GM23248 (cell line): ENCODE measurements at places on chromosomes 2 and 18. TPM values are rescaled to one million over a fixed set of nuclear protein-coding genes. Genes with fewer than 3 reads are reported as not detected.

The IL36A gene
- not detected in 2 replicates for total RNA-seq

The ALLC gene
- not detected in 2 replicates for total RNA-seq

The MEP1B gene
- not detected in 2 replicates for total RNA-seq

The ABCG8 gene
- total RNA-seq = not detected in 2 replicates

The ASAP2 gene
- 49.6 and 54.1 TPM in 2 replicates for total RNA-seq

The NLRC4 gene
- total RNA-seq = not detected in 2 replicates

The ST8SIA3 gene
- total RNA-seq = not detected in 2 replicates

The PRSS56 gene
- not detected in 2 replicates for total RNA-seq

The AGXT gene
- total RNA-seq = not detected in 2 replicates

The IGFBP5 gene
- total RNA-seq = 117 TPM in 2 replicates

The DOK1 gene
- total RNA-seq = 32.2 and 40.3 TPM in 2 replicates

The STPG4 gene
- total RNA-seq = not detected in 2 replicates

DNA sequence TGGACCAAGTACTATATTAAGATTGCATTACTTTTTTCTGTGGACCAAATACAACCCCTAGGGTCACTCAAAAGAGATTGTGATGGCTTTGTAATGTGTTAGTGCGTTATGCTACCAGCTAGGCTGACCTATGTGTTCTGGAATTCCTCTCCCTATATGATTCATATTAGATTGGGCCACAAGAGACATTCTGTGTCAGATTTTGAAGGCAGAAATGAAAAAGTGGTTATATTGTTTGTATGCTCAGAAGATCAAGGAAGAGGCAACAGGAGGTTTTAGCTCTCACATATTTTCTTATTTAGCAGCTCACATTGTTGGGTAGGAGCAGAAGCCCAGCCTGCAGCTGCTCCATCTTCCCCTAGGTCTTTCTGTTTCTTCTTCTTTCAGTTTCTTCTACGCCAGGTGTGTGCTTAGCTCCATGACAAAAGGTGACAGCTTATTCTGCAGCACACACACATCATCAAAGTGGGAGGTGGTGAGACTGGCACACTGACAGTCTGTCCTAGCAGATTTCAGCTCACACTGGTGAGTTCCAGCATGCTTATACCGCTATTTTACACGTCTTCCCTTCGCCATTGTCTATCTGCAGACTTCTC lies 156.8 kb upstream of the UBE2E3 start:
- peak; percentile 72 for DNase-seq

DNA sequence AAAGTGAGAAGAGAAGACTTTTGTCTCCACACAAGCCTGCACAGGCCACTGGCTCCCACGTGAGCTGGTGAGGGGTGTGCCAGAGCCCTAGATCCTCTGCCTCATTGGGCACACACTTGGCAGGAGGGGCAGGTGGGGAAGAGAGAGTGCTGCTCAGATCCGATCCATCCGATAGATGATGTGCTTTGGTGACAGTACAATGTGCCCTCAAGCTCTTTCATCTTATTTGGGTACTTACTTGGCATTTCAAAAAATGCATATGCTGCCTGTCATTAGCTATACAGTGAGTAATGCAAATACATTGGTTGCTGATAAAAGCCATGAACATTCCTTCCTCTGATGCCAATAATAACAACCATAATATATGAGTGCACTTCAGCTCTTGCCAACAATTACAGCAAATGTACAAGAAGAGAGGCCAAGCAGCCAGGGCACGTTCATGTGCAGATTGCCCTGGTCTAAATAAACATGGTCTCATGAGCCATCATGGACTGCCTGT lies 255.3 kb downstream of the VAPA start:
- DNase-seq = peak; percentile 46

GRCh38 chr2:60818272-60818671 lies 62.2 kb downstream of the PAPOLG start:
- no peak for DNase-seq

- no peak for DNase-seq
These were observed 5.6 kb downstream of the WNT10A start for GRCh38 chr2:218885981-218886947.

DNA sequence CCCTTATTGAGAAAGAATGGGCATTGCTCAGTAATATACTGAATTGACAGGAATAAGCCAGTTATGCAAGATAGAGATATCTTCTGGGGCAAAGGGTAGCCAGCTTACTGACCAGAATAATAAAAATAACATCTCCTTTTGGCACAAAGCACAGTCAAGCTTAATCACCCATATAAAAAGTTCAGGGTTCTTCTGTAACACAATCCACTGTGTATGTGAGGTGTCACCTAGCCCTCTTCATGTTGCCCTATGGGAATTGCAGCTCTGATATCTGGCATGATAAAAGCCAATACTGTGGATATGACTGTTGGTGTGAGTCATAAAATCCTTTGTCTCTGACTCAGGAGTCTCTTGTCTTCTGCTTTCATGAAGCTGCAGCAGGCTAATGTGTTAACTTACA lies 90.8 kb downstream of the DSEL start:
- peak; percentile 96 for DNase-seq

GRCh38 chr2:29590211-29590610 lies 331.2 kb downstream of the ALK start:
- DNase-seq = no peak

- DNase-seq = no peak
These were observed 390.9 kb upstream of the TRIB2 start for GRCh38 chr2:12325806-12326205.

DNA sequence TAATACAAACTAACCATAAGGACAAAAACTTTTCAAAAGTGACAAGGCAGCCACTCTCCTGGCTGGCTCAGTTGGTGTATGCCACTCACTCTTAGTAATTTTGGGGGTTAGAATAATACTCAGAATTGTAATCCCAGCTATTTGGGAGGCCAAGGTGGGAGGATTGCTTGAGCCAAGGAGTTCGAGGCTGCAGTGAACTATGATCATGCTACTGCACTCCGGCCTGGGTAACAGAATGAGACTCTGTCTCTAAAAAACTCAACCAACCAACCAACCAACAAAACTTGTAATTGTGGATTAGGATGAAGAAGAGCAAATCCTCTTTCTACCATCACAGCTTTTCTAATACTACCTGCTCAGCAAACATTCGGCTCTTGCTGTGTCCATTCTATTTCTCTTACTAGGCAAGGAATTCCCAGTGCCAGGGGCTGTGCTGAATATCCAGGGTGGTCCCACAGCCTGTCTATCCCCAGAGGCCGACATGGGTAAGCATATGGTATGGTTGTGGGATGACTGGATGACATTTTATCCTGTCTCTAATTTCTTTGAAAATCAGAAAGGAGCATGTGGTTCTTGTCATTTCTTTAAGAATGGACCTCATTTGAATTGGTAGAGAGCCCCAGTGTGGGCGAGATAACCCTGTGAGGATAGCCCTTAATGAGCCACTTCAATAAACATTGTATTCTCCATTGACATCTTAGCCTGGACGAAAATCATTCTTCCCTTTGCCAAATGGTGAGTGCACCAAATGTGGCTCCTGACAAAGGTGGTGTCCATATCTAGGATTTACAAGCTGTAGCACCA lies 220.1 kb downstream of the MYCN start:
- no peak for DNase-seq

- no peak for DNase-seq
These were observed 14.5 kb downstream of the NTSR2 start for GRCh38 chr2:11655495-11655894.

DNA sequence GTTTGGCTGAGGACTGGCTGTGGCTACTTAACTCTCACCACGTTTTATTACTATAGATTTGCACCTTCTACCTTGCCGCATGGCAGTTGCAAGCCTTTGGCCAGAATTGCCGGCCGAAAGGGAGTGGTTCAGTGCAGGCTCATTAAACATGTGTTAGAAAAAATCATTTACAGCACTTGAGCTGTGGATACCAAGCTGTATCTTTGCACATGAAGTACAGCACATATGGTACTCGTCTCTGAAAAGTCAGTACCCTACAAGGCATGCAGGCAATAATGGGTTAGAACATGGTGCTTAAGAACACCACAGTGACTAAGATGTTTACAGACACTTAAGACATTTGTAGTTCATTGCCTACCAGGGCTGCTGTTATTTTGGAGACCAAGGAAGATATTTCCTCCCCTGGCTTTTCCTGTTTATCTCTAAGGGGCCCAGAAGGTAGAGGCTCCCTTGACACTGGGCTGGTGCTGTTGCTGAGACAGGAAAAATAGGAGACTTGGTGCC lies 103.1 kb downstream of the ZNF532 start:
- no peak for DNase-seq

DNA sequence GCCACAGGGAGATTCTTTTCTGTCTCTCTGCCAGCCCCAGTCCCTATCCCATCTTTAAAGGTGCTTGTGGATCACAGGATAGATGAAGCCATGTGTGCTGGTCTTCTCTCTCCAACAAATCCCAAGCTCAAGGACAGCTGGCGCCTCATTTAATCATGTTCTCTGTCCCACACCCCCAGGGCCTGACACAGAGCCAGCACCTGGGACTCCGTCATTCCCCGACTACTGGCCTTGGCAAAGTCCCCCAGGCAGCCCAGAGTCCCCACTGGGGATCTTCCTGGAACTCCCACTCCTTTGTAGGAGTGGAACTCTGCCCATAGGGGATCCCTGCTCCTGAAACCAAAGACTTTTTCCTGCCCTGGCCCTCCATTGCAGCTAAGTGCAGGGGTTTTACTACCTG lies 60.8 kb downstream of the MTHFD2 start:
- DNase-seq = no peak

- DNase-seq = peak; percentile 25
These were observed 31.4 kb downstream of the SLC4A3 start for GRCh38 chr2:219658874-219659273.

GRCh38 chr2:211816754-211817153 lies 721.8 kb downstream of the ERBB4 start:
- DNase-seq = no peak

GRCh38 chr2:43355399-43355798 lies 129.0 kb upstream of the ZFP36L2 start:
- DNase-seq = no peak

DNA sequence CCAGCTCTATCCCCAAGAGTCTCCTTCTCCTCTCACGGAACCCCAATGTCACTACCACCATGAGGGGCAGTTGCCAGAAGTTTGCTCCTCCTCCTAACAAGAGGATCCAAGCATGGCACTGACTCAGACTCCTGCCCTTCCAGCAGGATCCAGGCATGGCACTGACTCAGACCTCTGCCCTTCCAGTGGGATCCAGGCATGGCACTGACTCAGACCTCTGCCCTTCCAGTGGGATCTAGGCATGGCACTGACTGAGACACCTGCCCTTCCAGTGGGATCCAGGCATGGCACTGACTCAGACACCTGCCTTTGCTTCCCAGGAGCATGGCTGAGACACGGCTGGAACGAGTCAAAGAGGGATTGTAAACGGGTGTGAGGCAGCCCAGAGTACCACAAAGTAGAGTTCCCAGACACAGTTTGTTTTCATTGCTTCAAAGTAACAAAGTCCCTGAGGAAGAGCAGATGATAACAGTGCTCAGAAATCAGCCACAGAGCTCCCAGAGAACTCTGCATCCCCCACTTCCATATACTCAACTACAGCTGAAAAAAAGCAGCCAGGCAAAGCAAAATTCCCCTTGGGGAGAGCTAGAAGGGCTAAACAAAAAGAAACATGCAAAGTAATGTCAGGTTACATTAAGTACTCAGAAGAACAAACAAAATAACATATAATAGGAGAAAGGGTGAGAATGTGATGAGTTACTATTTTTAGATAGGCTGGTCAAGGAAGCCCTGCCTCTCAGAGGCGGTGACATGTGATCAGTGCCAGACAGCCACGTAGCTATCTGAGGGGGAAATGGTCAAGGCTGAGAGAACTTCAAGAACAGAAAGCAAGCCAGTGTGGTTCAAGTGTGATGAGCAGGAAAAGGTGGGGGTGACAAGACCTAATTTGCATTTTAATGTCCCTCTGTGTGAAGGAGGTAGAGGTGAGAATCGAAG lies 3.0 kb downstream of the BUB1 start:
- DNase-seq = peak; percentile 54

GRCh38 chr18:3595369-3596273 lies 145.6 kb downstream of the TGIF1 start:
- DNase-seq = peak; percentile 96

GRCh38 chr18:58991167-58991798 lies 126.6 kb downstream of the ZNF532 start:
- DNase-seq = no peak

- DNase-seq = peak; percentile 29
These were observed 44.3 kb upstream of the FBXO11 start for GRCh38 chr2:47950340-47951301.

- DNase-seq = peak; percentile 24
These were observed 178.8 kb upstream of the CHST9 start for GRCh38 chr18:27363872-27364271.

DNA sequence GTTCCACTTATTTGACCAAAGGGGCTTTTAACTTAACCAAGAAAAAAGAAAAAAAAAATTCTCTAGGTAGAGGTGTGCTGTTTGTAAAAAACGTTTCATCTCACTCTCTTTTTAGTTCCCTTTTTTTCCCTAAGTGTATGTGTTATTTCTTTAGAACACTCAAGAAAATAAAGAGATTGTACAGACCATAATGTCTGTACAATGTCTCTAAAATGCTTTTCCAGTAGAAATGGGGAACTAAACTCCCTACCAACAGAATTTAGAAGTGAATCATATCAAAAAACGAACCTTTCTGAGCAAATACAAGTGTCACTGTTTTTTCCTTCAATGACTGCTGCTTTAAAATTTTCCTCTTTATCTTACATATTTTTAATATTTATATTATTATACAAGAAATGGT lies 72.0 kb downstream of the CDH7 start:
- no peak for DNase-seq
